ENCODE measurements at places on chromosomes 12 and 14.

GRCh38 chr14:78752518-78753188 lies 582.5 kb downstream of the NRXN3 start:
- peak; percentile 54 for DNase-seq

GRCh38 chr14:34018564-34019244 lies 67.8 kb upstream of the EGLN3 start:
- DNase-seq = peak; percentile 3

DNA sequence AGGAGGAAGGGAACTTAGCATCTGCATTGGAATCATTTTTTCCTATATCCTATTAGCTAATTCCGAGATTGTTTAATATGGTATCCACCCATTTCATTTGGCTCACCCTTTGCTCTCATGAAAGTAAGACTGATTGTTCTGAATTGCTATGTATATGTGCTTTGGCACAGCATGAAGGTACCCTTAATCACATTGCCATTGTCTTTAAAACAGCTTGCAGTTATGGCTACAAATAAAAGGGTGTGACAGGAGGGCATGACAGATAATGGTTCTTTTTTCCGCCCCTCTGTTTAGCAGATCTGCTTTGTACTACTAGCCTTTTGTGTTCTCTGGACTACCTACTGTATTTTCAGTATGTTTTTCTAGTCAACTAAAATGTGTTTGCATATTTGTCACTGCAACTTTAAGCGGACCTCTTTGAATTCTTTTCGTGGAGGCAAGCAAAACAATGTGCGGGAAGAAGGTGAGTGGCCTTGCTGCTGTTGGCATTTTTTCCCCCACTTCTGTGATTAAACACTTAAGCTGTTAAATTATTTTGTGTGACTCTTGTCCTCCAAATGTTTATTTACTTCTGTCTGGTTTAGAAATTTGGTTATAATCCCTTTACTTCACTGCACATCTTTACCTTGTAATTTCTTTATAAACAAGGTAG lies 35.8 kb downstream of the FBXO34 start:
- DNase-seq = no peak

GRCh38 chr14:99664058-99664936 lies 19.4 kb downstream of the HHIPL1 start:
- no peak for DNase-seq

GRCh38 chr12:32052212-32052713 lies 54.4 kb upstream of the BICD1 start:
- no peak for DNase-seq

DNA sequence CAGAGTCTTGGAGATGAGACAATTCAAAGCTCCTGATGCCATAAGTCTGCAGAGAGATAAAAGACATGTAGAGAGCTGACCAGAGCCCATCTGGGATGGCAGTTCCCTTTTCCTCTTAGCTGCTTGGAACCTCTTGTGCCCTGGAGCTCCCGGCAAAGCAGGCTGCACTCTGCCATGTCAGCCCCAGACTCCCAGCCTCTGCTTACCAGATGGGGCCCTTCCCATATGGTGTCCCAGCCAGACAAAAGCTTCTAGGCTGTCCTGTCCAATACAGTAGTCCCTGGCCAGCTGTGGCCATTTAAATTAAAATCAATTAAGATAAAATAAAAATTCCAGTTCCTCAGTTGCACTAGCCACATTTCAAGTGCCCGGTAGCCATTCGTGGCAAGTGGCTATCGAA lies 303.9 kb downstream of the TTC6 start:
- DNase-seq = no peak

- DNase-seq = no peak
Observed at GRCh38 chr12:52358575-52359350, 8.5 kb downstream of the KRT85 start.

DNA sequence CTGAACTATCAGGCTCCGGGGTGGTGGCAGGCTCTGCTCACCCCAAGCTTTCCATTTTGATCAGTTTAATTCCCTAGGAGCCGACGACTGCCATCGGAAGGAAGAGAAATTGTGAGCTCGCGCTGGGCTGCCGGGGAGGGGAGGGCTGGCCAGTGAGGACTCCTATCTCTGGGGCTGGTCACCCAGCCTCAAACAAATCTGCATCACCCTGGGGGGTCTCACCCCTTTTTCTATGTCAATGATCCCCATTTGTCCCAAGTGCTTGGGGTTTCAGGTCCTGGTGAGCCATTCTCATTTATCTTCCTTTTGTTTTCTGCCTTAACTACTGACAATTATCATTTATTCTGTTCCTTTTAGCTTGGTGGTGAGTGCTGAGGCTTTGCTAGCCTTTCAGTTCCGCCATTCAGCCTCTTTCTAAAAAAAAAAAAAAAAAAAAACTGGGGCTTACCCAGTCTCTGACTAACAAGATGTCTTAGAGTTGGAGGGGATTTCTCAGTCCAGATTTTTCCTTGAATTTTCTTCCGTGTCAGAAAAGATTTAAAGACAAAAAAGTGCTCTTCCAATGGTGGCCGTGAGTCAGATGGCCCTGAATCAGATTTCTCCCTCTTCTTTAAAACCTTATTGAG lies 22.8 kb upstream of the USP44 start:
- no peak for DNase-seq

GRCh38 chr12:125544960-125545359 lies 479.7 kb downstream of the AACS start:
- DNase-seq = no peak

DNA sequence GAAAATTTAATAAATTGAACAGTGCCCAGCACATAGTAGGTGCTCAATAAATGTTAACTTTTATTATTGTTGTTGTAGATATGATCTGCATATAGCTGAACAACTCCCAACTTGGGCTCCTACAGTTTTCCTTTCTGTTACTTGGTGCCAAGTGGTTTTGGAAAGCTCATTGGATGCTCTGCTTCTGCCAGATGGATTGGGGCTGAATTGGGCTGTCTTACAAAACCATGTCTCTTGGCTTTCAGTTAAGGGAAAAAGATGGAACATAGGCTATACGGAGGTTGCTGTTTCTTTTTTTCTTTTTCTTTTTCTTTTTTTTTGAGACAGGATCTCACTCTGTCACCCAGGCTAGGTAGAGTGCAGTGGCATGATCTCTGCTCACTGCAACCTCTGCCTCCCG lies 140.7 kb upstream of the PWP1 start:
- no peak for DNase-seq

DNA sequence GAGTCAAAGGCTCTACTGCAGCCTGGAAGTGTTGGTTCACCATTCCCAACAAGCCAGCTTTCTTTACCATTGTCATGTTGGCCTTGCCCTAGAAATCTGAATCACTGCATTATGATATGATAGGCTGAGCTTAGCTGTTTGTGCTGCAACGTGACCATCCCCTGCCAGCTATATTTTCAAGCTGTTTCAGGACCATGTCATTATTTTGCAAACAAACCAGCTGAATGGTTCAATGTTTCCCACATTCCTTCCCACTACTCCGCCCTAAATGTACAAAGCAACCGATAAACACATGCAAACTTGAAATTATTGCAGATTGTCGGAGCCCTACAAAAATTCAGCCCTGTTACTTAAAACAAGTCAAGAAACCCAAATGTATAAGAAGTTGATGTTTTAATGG lies 136.1 kb downstream of the KICS2 start:
- DNase-seq = no peak

DNA sequence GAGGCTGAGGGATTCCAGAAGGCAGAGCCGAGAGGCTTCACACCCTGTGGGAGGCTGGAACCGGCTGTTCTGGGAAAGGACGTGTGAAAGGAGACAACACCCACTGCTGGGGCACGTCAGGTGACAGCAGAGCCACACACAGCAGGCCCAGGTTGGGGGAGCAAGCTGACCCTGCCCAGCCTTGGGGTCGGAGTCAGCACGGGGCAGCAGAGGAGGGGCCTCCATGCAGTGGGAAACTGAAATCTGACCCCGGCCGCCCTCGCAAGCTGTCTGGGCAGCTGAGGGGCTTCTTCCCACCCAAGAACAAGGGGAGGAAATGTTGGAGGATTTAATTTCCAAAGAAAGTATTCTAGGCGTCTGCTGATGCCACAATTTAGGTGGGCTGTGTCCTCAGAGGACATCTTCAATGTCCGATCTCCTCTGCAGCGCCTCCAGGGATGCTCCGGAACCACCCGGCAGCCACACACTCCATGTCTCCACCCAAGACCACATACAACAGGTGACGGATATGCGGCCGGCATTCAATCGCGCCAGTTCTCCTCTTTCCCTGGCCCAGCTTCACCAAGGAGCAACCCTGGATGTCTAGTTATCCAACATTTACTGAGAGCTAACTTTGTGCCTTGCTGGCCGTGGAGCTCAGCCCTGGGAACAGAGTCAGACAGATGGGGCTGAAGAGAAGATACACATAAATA lies 30.7 kb downstream of the SNRNP35 start:
- DNase-seq = no peak

GRCh38 chr14:59013672-59014298 lies 174.7 kb upstream of the DAAM1 start:
- DNase-seq = peak; percentile 71

- DNase-seq = no peak
Observed at GRCh38 chr12:15634010-15634683, 155.0 kb downstream of the EPS8 start.

DNA sequence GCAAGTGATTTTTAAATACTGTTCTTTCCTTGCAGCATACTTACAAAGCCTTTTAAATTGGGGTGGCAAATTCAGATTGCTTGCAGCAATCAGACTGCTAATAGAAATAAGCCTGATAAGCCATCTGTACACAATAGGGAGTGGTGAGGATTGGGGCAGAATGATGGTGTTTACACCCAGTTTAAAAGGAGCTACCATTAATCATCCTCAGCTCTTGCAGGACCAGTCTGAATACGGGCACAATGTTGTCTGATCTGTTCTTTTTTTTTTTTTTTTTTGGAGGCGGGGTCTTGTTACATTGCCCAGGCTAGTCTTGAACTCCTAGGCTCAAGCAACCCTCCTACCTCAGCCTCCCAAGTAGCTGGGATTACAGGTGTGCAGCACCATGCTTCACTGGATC lies 50.1 kb upstream of the REP15 start:
- no peak for DNase-seq

- DNase-seq = peak; percentile 33
Observed at GRCh38 chr12:47576289-47576945, 129.4 kb downstream of the RPAP3 start.

DNA sequence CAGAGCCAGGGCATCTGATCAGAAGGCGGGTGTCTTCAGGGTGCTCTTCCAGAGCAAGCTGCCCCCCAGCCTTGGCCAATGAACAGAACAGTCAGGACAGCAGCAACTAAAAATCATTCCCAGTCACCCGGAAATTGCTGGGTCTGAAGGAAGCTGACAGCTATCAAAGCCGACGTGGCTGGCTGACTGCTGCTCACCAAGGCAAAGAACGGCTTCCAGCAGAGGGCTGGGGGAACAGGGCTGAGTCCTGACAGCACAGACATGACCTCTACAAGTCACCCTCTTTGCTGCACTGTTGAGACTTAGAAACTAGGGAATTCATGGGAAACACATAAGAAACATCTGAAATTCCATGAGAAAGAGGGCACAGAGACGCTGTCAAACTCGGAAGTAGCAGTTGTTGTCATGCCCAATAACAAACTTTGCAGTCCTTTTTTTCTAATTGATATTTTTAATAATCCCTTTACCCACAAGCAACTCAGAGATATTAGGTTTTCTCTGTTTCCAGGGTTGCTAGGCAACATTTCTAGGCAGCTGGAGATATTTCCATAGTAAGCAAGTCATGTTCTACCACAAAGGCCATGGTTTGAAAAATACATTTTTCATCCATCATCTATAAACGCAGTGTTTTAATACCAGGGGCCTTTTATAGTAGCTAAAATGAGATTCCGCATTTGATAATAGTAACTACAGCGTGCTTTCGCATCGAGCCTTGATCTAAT lies 365.2 kb downstream of the SEC23A start:
- DNase-seq = peak; percentile 4

GRCh38 chr14:52338051-52338681 lies 24.1 kb downstream of the PTGER2 start:
- DNase-seq = peak; percentile 36

DNA sequence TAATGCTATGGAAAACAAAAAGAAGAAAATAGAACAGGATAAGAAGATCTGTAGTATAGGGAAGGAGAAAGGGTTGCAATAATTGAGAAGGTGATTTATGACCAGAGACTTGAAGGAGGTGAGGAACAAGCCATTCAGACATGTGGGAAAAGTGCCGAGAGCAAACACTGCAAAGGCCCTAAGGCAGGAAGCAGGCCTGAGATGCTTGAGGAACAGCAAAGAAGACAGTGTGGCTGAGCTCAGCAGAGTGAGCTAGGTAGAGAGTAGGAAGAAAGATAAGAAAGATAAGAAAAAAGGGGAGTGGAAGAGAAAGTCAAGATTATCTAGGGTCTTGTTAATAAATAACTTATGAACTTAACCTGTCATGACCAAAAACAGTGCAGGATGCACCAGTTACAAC lies 671.8 kb downstream of the RPS29 start:
- DNase-seq = no peak

DNA sequence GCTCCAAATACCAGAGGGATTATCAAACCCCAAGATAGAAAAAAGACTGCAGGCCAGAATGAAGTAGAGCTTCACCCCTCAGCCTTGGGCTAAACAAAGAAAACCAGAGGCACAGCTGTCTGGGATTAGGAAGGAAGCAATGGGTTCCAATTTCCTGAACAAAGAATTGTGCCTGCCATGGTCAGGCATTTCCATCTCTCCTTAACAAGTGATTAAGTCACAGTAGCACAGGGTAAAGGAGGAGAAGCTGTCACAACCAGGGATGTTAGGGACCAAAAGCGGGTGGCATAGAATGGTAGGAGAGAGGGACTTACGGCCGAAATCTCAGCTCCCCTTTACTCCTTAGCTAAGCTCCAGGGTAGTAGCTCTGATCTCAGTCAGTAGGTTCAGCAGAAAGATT lies 33.9 kb downstream of the SPTLC2 start:
- DNase-seq = no peak

GRCh38 chr12:15494329-15495046 lies 172.2 kb downstream of the PTPRO start:
- no peak for DNase-seq

DNA sequence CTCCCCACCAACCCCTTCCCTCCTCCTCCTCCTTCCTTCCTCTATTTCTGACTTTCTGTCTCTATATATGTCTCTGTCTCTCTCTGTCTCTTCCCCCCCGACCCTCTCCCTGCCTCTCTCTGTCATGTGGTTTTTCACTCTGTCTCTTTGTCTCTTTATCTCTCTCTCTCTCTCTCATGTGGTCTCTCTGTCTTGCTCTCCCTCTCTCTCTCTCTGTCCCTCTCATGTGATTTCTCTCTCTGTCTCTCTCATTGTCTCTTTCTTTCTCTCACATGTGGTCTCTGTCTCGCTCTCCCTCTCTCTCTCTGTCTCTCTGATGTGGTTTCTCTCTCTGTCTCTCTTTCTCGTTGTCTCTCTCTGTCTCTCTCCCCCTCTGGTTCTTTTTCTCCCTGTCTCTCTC lies 59.3 kb downstream of the PHETA1 start:
- DNase-seq = no peak

GRCh38 chr12:132946246-132946820 lies 9.8 kb downstream of the ZNF605 start:
- no peak for DNase-seq

Data from DMS53 (cell line).